ENCODE measurements at places on chromosomes 3 and 15. TPM values are rescaled to one million over a fixed set of nuclear protein-coding genes. Genes with fewer than 3 reads are reported as not detected.

Gene MYO5C
- 0.15 TPM for total RNA-seq

Gene FEZF2
- not detected for total RNA-seq

Gene CHRNA5
- total RNA-seq: 1.0 TPM

Gene PRRT3
- 3.2 TPM for total RNA-seq

Gene ISG20
- total RNA-seq: 5.1 TPM

Gene PLIN1
- 0.15 TPM for total RNA-seq

Gene FSTL1
- 332 TPM for total RNA-seq

All from bronchus fibroblast of lung (primary cell).